ENCODE measurements at places on chromosomes 16 and 17.

DNA sequence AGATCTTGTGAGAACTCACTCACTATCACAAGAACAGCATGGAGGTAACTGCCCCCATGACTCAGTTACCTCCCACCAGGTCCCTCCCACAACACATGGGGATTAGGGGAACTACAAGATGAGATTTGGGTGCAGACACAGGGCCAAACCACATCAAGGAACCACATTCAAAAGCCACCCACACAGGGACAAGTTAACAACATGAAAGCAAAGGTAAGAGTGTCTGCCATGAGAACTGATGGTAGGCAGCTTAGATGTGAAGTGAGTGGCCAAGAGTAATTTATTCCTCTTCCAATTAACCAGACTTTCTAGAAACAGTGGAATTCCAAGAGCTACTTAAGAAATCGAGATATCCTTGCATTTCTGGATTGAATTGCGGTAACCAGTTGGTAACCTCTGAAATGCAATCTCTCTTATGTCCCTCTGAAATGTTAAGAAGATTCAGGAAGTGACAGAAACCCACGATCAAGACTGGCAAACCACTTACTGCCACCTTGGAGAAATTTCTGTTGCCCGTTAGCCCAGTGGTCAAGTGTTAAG is 167.4 kb upstream of the CACNG5 start:
- DNase-seq, result no peak

DNA sequence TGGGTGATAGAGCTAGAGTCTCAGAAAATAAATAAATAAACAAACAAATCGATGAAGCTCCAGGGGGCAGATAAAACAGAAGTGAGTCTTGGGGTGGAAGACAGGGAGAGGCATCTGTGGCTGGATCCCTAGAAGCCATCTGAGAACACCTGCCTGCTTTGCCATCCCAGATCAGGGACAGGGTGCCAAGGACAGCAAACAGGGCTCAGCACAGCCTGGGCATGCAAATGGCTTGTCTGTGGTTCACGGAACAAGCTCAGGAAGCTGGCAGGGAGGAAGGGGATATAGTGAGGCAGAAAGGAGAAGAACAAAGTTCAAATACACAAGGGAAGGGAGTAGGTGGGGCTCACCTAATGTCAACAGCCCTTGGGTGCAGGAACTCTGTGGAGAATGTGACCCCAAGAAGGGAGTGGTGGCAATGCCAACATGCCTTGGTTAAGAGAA is 27.5 kb downstream of the TRIM25 start:
- DNase-seq, result no peak

DNA sequence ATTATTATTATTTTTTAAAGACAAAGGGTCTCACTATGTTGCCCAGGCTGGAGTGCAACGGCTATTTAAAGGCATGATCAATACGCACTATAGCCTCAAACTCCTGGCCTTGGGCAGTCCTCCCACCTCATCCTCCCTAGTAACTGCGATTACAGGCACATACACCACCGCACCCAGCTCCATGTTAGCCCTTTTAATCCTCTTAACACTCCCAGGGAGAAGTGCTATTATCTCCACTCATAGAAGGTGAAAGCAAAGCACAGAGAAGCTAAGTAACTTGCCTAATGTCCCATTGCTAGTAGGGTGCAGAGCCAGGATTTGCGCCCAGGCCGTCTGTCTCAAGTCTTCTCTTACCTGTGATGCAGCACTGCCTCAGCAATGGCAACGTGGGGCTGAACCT is 5.0 kb downstream of the HAS3 start:
- no peak for DNase-seq

- DNase-seq, result no peak
Measured at GRCh38 chr16:75071621-75072020, 45.0 kb downstream of the LDHD start.

- no peak for DNase-seq
Measured at GRCh38 chr17:67491009-67491680, 114.1 kb downstream of the PITPNC1 start.

- DNase-seq, result no peak
Measured at GRCh38 chr17:57468932-57469775, 212.8 kb downstream of the MSI2 start.

- no peak for DNase-seq
Measured at GRCh38 chr16:10255728-10256127, 73.5 kb upstream of the GRIN2A start.

DNA sequence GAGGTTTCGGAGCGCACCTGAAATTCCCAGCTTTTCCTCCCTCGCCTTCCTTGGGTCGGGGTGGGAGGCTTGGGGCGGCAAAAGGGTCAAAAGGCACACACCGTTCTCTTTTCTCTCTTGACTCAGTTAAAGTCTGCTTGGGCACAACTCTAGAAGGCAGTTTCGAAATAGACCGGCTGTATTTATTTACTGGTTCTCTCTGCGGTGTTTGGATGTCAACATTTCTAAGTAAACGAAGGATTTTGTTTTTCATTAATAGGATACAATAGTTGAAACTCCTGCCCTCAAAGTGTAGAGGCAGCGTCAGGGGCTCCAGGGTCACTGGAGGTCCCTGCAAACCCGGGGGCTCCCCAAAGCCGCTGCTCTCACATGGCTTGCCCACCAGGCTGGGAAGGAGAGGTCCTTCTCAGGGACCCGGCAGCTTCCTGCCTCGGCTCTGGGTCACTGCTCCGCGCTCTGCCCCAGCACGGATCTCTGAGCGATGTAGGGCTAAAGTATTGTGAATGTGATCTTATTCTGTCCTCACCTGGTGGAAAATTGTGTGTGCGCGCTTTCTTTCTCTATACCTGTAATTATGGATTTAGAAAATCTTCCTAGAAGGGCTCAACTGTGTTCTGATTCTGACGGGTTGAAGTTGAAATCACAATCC is 952 bp downstream of the BMERB1 start:
- no peak for DNase-seq

DNA sequence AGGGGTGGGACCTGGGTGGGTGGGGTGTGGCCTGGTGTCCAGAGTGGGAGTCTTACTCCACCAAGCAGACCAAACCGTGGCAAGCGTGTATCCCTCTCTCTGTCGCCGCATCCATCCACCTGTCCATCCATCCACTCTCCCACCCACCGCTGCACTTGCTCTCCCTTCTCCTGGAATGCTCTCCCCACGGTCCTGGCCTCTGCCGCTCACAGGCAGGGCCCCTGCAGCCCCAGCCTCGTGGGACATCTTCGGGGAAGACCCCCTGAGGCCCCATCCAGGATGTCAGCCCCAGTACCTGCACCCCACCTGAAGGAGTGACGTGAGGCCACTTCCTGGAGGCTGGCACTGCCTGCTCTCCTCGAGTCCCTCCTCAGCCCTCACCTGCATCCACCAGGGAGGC is 189.5 kb upstream of the GSE1 start:
- DNase-seq, result no peak

DNA sequence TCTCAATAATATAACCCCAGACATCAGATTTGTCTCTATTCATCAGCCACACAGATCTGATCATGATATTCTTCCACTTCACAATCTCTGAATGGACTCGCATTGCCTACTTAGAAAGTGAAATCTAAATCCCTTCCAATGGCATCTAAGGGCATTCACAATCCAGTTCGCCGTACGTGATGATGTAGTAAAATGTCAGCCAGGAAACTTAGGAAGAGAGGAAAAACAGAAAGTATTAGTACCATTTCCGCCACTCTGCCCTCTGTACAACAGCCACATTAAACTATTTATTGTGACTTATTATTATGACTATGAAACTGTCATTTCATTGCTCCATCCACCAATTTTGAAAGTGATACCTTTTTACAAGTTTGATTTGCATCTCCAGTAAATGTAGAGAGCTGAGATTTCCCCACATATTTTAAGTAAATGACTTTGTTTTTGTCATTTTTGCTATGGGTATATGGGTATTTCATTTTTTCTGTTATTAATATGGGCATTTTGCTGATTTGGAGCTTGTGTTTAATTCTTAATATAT is 69.4 kb upstream of the SMIM36 start:
- no peak for DNase-seq

DNA sequence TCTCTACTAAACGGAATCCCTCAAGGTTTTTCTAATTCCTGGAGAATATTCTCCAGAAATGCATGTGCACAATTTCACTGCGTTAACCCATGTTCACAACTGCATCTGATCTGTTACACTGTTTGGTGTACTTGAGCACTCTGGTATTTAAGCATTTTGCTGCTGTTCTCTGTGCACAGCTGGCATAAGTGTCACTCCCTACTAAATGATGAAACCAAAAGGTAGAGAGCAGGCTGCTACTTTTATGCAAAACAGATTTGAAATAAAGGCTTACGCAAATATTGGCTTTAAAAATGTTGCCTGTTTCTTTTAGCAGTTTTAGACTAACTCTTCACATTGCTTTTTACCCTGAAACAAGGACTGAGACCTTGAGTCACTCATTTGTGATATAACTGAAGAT is 41.7 kb downstream of the ESRP2 start:
- no peak for DNase-seq

DNA sequence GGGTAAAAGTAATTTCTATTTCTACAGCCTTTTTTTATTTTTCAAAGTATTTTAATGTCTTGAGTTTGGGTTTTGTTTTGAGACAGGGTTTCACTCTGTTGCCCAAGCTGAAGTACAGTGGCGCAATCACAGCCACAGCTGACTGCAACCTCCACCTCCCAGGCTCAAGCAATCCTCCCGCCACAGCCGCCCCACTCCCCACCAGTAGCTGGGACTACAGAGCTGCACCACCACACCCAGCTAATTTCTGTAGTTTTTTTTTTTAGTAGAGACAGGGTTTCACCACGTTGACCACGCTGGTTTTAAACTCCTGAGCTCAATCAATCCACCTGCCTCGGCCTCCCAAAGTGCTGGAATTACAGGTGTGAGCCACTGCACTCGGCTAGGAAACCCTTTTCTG is 44.0 kb downstream of the TUBD1 start:
- DNase-seq, result no peak

- no peak for DNase-seq
Measured at GRCh38 chr17:57668332-57668731, 76.8 kb downstream of the CCDC182 start.

DNA sequence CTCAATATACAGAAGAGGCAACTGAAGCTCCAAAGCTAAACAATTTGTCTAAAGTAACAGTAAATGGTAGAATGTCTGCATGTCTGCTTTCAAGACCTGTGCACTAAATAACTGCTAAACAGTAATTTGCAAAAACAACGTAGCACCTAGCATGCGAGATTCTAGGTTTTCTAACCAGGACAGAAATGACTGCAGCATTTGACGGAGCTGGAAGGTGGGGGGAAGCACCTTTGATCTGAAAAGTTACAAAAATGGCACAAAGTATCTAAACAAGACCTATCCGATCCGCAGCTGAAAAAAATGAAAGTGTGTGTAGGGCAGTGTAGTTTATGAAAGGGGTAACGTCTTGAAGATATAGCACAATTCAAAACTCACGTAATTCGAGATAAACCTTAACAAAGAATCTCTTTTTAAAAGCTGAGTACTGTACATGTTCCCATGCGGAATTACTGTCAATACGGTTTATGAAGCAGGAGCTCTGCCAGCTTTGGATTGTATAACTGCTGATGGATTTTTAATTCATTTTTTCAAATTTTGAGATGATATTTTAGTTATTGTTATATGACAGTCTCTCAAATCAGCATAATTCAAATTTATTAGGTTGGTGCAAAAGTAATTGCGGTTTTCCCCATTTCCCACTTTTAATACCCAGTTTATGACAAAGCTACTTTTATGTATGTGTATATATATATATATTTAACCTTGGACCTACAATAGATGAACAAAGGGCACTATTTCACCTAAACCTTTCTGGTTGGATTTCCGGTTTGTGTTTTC is 1.2 kb upstream of the WIPI1 start:
- DNase-seq, result no peak

DNA sequence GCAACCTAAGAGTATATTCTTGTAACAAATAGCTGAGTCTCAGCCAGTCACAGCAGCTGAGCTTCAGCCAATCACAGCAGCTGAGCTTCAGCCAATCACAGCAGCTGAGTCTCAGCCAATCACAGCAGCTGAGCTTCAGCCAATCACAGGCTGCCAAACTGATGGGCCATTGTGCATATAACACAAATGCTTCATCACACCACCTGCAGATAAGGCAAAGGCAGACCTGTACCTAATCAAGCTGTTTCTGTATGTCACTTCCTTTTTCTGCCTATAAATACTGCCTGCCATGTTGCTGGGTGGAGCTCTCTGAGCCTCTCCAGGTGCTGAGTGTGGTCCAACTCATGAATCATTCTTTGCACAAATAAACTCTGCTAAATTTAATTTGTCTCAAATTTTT is 19.9 kb downstream of the MYH13 start:
- no peak for DNase-seq

DNA sequence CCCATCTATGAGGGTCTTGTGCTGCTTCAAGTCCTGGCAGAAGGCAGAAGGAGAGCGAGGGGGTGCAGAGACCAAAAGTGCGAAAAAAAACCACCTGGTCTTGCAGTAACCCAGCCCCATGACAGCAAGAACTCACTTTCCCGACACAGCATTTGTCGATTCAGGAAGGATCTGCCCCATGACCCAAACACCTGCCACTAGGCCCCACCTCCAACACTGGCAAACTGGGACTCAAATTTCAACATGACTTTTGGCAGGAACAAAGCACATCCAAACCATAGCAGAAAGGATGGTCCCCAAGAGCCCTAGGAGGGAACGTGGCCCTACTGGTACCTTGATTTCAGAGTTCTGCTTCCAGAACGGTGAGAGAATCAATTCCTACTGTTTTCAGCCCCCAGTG is 34.7 kb upstream of the KLHDC4 start:
- DNase-seq, result no peak

DNA sequence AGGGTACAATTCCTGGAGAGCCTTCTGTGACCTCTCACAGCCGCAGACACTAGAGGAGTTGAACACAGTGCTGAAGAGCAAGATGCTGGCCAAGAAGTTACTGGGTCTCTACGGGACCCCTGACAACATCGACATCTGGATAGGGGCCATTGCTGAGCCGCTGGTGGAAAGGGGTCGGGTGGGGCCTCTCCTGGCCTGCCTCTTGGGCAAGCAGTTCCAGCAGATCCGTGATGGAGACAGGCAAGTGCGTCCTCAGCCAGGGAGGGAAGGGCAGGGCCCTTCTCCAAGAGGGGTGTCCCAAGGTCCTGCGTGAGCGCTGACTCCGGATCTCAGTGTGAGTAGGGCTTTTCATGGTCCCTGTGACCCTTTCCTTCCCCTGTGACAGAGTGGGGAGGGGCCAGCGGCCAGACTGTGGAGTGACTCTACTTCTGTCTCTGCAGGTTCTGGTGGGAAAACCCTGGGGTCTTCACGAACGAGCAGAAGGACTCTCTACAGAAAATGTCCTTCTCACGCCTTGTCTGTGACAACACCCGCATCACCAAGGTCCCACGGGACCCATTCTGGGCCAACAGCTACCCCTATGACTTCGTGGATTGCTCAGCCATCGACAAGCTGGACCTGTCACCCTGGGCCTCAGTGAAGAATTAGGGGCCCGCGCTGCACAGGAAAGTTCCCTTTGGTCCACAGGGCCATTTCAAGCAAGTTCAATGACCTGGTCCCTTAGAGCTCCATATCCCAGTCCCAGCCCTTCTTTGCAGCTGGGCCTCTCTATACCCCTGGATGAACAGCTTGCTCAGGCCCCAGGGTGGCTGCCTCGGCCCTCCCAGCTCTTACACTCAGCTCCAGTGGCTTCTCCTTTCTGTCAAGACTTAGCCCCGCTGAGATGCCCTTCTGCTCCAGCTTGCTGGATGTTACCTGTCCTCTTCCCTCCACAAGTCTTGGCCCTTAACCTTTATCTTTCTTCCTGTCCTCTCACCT is 13.1 kb downstream of the MPO start:
- DNase-seq, result no peak

GRCh38 chr17:40064971-40065768 is 2.4 kb downstream of the THRA start:
- DNase-seq, result no peak

GRCh38 chr16:87570938-87571867 is 31.1 kb upstream of the JPH3 start:
- no peak for DNase-seq

Data from NCI-H2081 treated with DMSO at 0.1 percent for 48 hours (cell line).